GM10248 (cell line): ENCODE measurements at places on chromosomes 3 and 15.

- no peak for DNase-seq
Observed at GRCh38 chr3:45017821-45018220, 8.3 kb upstream of the CLEC3B start.

DNA sequence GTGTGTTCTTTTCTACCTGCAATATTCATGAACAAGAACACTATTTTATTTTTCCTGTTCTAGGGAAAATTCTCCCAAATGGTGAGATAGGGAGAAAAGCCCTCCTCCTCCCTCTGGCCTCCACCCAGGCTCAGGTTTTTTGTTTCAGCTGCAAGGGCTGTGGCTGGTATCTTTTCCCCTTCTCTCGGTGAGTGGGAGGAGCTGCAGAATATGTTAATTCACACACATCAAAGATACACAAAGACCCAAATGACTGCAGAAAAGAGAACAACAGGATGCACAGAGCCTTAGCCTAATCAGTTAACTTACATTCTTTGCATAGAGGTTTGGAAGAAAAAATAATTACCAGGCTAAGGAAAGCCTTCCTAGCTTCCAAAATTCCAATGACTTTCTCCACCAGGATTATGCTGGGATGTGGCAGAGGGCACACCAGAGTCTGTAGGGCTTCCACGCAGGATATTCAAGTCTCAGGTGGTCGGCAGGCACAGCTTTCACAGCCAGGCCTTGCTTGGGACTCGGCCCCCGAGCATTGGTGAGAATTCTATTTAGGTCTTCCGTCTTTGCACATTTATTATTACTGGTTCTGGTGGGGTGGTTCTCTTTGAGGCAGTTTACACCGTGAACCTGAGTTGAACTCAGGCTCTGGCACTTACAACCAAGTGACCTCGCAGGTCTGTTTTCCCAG is 64.9 kb downstream of the ABHD5 start:
- DNase-seq, result no peak

DNA sequence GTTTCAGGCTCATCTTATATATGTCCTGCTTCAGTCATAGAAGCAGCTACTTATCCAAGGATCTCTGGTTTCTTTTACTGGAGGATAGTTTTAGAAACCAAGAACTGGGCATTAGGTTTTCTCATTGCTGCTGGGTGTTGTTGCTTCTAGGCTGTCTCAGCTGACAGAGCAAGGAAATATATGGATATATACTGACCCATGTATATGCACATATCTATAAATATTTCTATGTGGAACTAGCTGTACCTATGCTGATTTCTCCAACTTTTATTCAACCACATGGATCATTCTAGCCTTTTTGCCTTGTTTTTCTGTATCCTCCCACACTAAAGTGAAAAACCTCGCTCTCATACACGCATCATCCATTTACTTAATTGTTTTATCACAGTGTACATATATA is 64.2 kb downstream of the TP63 start:
- DNase-seq, result no peak

DNA sequence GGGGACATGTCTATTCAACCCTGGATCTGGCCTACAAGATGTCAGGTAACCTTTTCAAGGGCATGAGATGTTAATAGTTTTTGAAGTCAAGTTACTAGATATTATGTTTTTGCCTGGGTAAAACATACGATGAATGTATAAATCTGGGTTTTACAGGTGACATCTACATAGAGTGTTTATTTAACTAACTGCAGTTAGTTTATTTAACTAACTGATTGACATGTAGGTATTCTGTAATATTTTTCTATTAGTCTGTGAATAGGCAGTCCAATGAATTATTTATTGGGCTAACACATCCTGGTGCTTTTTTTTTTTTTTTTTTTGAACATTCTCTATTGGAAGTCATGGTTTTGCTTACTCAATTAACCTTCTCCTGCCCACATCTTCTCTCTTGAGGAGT is 38.7 kb upstream of the TNIK start:
- DNase-seq, result no peak

- DNase-seq, result no peak
Observed at GRCh38 chr3:126646674-126647073, 8.2 kb downstream of the TXNRD3 start.

DNA sequence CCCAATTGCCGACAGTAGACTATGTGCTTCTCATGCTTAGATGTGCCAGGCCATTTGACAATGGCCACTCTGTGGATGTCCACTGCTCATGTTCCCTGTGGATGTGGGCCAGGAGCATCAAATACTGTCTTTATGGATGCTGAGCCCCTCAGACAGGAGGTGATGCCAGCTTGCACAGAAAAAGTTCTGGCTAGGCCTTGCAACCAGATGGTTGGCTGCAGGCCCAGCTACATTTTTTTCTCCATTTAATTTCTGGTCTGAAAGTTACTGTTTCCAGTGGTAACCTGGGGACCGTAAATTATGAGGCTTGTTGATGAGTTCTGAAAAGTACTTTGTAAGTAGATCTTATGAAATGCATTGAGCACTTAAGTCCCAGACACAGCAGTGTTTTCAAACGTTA is 228.5 kb downstream of the CHL1 start:
- DNase-seq, result no peak

GRCh38 chr3:14297784-14298236 is 104.6 kb upstream of the SLC6A6 start:
- DNase-seq, result no peak

DNA sequence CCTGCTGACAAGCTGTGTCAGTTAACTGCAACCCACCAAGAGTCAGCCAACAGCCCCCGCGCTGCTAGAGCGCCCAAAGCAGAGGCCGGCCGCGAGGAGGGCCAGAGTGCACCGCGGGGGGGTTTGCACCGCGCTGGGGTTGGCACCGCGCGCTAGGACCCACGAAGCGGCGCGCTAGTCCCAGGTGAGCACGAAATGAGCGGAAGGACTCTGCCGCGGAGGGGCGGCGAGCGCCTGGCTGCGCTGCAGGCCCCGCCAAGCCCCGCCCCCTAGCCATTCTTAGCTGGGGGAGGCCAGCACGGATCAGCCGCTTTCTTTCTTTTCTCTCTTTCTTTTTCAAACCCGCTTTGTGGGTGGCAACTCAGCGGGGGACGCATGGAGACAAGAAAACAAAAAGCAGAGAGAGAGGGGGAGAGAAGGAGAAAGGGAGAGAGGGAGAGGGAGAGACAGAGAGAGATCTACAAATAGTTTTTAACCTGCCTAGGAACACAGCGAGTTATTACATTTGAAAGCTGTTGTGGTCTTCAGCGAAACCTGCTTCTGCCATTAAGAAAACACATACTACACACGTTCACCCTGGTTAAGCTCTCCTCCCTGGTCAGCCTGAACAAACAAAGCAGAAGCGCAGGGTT is 6.9 kb upstream of the FOXB1 start:
- DNase-seq, result peak; percentile 78

DNA sequence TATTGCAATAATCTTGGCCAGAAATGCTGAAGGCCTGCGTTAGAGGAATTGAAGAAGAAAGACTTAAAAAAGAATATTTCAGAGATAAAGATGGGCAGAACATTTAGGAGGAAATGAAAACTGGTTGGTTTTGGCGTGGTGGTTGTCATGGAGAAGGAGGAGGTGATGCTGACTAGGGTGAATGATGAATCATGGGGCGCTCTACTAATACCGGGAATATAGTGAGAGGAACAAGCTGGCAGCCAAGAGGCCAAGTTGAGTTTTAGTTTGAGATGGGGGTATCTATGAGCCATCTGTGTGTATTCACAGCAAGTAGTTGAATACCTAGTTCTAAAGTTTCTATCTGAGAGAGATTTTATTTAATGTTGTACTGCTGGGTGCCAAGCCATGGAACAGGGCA is 6.8 kb upstream of the GAP43 start:
- no peak for DNase-seq

GRCh38 chr3:179227349-179227748 is 23.6 kb downstream of the KCNMB3 start:
- DNase-seq, result no peak

DNA sequence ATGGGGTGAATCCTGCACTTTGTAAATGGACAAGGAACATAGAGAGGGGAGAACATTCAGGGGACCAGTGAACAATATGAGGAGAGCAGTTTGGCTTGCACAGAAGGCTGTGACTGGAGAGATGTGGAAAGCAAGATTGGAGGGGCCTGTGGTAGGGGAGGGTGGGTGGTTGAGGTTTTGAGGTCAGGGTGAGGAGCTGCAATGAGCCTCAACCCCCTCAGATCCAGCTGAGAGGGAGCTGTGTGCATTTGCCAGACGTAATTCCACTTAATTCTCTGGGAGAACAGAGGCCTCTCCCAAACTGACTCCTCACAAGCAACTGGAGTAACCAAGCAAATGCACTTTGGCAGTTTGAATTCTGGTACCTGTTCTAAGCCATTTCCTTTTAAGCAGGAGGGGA is 253.1 kb upstream of the TRIM42 start:
- no peak for DNase-seq

- DNase-seq, result no peak
Observed at GRCh38 chr3:16171825-16172224, 2.7 kb upstream of the GALNT15 start.

- no peak for DNase-seq
Observed at GRCh38 chr3:46965151-46965550, 11.4 kb downstream of the CCDC12 start.

DNA sequence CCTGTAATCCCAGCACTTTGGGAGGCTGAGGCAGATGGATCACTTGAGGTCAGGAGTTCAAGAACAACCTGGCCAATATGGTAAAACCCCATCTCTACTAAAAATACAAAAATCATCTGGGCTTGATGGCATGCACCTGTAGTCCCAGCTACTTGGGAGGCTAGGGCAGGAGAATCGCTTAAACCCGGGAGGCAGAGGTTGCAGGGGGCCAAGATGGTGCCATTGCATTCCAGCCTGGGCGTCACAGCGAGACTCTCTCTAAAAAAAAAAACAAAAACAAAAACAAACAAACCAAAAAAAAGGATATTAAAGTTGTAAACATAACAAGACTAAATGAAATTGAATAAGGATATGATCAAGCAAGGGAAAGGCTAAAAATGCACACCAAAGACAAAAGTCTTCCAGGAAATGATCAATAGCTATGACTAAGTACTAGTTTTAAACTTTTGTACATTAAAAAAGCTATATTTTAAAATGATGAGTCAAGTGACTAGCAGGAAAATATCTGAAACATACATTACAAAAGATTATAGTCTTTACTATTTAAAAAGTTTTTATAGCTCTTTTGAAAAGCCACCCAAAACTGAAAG is 28.6 kb downstream of the KLHL6 start:
- no peak for DNase-seq

- no peak for DNase-seq
Observed at GRCh38 chr15:70261083-70261482, 163.4 kb upstream of the TLE3 start.

DNA sequence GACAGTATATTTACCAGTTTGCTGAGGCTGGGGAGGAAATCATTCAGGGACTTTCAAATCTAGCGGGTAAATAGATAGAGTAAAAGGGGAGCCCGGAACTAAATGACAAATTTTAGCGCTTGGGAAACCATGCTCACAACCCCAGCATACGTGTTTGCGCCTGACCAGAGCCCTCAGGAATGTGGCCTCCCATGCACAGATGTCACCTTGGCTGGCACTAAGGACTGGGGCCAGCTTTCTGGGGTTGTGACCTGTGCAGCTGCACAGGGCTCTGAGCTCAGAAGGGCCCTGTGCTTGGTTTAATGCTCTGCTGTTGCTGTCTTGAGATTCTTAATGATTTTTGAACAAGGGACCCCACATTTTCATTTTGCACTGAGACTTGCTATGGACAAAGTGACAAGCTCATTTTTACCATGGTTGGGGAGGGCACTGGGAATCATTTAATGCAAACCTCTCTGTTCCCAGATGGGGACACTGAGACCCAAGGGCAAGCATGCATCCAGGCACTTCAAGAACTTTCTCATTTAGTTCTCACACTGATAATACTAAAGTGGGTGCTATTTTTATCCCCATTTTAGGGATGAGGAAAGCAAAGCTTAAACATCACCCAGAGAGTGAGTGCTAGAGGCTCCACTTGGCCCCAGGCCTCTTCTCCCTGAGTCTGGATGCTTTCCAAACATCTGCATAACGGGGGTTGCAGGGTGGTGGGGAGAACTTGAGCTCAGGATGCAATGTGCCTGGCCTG is 44.1 kb upstream of the FAM107A start:
- no peak for DNase-seq

DNA sequence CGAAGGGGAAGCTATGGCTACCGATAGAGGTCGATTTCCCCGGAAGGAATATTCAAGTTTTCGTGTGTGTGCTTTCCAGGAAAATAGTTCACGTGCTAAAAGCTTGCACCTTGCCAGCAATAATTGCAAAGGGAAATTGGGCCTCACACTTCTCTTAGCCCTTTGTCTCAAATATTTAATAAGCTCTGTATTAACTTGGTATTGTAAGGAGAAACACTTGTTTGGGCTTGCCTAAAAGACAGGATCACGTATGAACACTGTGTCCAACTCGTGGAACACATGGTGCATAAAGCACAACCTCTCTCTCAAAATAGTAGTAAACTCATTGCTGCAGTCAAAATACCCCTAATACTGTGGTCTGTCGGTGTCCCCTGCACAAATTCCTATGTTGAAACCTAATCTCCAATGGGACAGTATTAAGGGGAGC is 352 bp upstream of the TMF1 start:
- DNase-seq, result no peak

DNA sequence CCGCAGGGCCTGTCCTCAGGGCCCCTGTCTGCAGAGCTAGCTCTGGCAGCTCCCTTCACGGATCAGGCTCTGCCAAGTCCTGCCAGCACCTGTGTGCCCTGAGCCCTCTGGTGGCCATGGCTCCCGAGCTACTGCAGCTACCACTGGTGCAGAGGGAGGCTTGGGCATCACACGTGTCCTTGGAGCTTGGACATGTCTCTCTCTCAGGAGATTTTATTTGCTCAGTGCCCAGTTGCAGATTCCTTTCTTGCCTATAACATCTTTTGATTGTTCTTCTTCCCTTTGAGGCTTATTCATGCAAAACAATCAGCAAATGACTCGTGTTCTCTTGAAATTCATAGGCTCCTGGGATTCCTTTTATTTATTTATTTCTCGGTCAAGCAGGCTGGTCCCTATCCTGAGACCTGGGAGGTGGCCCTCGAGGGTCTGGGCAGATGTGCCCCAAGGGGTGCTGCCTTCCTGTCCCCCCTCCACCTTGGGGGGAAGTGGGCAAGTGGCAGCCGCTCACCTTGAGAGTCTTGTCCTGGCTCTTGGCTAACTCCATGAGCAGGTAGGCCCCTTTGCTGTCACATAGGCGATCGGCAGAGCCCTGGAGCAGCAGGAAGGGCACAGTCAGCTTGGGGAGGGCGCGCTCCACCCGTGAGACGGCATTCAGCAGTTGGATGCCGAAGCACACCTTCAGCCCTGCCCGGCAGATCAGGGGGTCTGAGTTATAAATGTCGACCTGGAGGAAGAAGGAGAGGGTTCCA is 21.9 kb downstream of the ABTB1 start:
- DNase-seq, result no peak

- no peak for DNase-seq
Observed at GRCh38 chr3:54878145-54878544, 49.7 kb downstream of the LRTM1 start.

GRCh38 chr3:80439490-80439889 is 671.7 kb upstream of the ROBO1 start:
- DNase-seq, result no peak

DNA sequence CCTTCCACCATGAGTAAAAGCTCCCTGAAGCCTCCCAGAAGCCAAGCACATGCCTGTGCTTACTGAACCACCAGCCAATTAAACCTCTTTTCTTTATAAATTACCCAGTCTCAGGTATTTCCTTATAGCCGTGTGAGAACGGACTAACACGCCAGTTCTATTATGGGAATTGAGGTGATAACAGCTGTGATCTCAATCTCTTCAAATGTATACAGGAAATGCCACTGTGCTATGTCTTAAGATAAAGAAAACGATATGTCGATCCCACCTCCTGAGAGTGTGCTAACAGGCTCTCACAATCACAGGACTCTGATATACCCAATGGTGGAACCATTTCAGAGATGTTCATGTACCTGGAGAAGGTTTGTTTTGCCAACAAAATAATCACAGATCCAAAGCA is 26.2 kb downstream of the CHSY1 start:
- DNase-seq, result no peak
